Hepatic stellate cell (primary cell): ENCODE measurements at places on chromosomes 1 and 21.

DNA sequence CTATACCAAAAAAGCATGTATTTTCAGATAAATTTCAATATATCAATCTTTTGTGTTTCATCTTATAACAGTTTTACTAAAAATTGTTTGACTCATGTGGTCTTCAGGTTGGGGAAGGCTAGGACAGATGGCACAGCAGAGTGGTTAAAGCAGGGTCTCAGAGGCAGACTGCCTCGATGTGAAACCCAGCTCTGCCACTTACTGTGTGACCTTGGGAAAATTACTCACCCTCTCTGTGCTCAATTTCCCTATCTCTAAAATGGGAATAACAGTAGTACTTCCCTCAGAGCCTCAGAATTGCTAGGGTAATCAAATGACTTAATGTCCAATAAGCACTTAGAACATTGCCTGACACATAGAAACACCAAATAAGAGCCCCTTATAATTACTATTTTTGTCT, 262.1 kb upstream of the FMN2 start:
- DNase-seq, result no peak

GRCh38 chr1:25623731-25624130, 7.1 kb downstream of the MAN1C1 start:
- no peak for DNase-seq

DNA sequence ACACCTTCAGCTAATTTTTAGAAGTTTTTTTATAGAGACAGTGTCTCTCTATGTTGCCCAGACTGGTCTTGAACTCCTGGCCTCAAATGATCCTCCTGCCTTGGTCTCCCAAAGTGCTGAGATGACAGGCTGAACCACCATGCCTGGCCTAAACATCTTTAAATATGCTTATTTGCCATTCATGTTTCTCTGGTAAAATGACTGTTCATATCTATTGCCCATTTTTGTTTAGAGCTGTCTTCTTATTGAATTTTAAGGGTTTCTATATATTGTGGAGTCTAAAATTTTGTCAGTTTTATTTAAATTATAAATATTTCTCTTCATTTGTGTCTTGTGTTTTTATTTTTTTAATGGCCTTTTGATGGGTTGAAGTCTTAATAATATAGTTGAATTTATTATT, 3.0 kb upstream of the PM20D1 start:
- no peak for DNase-seq

DNA sequence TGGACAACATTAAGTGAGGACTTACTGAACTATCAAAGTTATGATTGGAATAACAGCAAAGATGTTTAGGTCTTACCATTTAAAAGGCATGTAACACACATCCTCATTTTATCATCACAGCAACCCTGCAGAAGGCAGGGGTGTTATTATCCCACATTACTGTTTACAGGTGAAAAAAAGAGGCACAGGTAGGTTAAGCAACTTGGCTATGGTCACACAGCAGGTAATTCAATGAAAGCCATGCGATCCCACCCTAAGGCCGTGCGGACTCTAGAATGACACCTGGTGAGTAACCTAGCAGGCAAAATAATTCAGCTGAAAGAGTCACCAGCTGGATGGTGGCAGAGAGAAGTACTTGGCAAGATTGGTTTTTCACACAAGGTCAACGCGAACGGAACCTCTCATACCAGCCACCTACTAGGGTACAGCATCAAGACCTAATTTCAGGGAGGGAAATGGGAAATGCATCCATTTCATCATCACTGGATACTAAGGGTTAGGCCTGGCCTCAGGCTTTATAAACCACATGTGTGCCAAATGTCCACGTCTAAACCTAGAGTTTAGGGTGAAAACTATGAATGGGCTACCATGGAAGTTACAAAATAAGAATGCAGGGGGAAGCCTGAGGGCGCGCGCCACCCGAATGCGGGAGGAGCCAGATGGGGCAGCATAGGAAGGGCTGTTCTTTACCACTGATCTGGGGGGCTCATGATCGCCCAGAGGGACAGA, 85.3 kb downstream of the SLC66A1 start:
- no peak for DNase-seq

DNA sequence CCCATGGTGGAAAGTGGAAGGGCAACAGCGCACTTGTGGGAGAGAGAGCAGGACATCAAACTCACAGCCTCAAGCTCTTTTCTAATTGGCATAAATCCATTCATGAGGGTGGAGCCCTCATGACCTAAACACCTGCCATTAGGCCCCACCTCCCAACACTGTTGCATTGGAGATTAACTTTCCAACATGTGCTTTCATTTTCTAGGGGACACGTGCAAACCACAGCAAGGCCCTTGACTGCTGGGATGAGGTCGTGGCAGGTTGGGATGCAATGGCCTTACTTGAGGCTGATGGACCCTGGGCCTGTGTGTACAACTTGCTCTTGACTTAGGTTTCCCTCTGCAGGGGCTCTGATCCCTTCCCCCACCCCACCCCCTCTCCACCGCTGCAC, 35.9 kb upstream of the NEK2 start:
- no peak for DNase-seq

- DNase-seq, result no peak
These were observed 7.3 kb downstream of the IER5 start for GRCh38 chr1:181095763-181096184.

- no peak for DNase-seq
These were observed 42.1 kb downstream of the YARS1 start for GRCh38 chr1:32774950-32775634.

- no peak for DNase-seq
These were observed 22.6 kb upstream of the FAM89A start for GRCh38 chr1:231062500-231063270.

DNA sequence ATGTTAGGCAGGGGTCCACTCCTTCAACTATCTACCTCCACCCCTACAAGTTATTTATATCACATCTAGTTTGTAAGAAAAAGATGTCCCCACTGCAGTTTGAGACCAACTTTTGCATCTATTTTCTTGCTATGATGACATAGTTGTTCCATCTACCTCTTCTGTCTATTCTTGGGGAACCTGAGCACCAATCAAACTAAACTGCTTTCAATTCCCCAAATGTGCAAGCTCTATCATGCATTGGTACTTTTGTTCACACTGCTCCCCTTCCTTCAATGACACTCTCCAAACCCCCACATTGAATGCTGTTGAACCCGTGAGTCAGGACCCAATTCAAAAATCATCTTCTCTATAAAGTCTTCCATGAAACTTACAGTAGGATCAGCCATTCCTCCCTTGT, 16.0 kb upstream of the FRRS1 start:
- no peak for DNase-seq

- DNase-seq, result no peak
These were observed 163.3 kb downstream of the RHOU start for GRCh38 chr1:228898582-228898992.

DNA sequence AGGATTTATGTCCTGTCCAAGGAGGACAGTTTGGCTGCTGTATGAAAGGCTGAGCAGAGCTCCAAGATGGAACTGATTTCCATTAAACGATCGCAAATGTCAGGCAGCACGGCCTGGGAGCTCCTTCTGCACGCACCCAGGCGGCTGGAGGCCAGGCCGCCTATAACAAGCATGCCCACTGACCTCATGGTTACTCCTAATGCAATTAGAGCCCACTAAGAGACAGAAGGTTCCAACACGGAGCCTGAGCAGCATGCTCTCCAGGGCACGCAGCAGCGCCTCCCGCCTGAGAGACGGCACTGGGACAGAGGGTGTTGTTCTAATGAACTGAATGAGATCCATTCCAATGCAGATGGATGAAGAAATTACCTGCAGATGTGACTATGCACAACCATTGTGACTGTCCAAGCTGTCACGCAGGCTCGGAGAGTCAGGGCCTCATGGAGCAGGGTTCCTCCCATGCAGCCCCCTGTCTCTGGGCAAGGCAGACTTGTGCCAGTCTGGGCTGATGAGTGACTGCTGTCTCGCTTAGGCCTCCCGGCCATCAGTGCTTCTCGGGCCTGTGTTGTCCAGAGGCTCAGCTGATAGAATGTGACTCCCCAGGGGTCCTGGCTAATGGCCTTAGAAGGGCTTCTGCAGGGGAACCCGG, 25.2 kb upstream of the CDCA8 start:
- DNase-seq, result no peak

DNA sequence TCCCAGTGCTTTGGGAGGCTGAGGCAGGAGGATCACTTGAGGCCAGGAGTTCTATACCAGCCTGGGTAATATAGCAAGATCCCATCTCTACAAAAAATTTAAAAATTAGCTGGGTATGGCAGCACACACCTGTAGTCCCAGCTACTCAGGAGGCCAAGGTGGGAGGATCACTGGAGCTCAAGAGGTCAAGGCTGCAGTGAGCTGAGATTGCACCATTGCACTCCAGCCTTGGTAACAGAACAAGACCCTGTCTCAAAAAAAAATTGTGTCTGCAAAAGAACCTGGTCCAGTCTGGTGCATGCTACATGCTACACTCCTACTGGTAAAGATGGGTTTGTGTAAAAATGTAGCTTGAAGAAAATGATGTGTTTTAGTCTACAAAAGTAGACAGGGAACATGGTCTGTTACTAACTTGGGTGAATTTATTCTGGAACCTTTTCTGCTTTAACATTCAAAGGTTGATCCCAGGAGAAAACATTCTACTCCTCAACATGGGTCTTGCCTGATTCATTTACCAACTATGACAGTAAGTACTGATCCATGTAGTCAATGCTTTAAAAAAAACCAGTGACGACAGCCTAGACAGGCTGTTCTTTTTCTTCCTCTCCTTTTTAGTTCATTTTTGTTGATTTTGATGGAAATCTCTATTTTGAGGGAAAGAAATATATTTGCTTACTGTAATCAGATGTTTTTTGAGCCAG, 32.7 kb upstream of the ENAH start:
- peak; percentile 76 for DNase-seq

DNA sequence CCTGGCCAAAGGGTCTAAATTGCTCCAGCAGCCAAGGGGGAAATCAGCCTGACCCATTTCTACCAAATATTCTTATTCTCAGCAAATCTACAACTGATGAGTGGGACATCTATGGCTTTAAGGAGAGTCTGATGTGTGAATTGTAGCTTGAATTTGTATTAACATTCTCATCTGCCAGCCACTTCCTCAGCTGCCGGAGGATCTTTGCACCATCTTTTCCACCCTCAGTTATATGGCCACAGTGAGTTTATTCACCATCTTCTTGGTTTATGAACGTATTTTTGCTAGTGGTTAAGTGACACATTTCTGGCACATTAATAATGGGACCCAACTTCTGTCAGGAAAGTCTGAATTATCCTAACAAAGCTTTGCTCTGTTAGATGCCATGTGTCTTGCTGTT, 69.6 kb downstream of the COLGALT2 start:
- no peak for DNase-seq

DNA sequence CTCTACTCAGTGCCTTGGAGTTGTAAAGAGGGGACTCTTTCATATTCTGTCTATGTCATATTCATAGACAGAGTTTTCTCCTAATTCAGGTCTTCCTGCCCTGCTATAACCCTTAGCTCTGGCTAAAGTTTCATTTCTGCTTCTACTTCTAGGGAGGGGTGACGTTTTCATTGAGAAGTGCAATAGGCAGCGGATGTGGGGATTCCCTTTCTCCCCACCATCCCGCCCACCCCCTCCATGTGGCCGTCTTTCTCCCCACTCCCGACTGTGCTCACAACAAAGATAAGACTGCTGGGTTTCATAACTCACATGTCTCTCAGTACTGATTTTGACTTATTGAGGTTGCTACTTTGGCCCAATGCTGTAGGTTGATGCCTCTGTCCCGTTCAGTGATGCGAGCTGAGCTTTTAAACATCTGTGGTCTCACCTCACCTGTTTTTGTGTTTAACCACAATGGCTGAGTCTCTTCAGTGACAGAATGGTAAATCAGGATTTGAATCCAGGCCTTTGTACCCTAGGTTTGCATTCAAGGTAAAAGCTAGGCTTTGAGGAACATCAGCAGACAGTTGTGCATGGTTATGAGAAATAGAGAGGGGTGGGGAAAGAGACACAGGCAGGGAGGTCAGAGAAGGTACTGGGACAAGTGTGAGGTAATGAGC, 7.8 kb upstream of the KIF14 start:
- no peak for DNase-seq

DNA sequence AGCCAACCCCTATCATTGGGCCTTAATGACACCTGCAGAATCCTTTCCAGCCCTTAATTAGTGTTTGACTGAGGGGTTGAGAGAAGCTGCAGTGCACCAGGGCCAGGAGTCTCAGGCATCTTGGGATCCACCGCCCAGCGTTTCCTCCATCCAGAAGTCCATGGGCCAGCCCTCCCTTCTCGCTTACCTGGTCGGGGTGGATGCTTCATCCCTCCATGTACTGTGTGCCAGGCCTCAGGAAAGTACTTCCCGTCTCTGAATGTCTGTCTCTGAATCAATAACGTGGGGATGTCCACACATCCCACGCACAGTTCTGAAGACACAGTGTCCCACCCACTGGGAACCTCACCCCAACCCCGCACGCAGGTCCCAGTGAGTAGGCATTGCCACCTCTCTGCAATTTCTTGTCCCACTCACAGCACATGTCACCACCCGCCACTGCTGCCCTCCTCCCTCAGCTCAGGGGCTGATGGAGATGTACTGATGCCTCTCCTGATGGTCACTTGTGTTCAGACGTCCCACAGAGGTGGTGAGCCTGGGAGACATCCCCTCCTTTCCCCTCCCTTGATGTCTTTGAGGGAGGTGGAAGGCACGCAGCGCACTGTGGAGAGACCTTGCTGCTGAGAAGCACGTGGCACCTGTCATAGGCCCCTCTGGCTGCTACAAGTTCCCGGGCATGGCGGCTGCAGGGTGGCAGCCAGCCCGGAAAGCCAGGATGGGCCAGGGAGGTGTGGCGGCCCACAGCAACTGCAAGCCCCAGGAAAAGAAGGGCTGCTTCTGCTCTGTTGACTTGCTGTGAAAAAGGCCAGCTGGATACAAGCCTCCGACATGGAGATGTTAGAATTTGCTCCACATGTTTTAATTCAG, 29.4 kb upstream of the PRSS38 start:
- no peak for DNase-seq

GRCh38 chr21:44466351-44466954, 11.1 kb downstream of the LRRC3 start:
- no peak for DNase-seq

DNA sequence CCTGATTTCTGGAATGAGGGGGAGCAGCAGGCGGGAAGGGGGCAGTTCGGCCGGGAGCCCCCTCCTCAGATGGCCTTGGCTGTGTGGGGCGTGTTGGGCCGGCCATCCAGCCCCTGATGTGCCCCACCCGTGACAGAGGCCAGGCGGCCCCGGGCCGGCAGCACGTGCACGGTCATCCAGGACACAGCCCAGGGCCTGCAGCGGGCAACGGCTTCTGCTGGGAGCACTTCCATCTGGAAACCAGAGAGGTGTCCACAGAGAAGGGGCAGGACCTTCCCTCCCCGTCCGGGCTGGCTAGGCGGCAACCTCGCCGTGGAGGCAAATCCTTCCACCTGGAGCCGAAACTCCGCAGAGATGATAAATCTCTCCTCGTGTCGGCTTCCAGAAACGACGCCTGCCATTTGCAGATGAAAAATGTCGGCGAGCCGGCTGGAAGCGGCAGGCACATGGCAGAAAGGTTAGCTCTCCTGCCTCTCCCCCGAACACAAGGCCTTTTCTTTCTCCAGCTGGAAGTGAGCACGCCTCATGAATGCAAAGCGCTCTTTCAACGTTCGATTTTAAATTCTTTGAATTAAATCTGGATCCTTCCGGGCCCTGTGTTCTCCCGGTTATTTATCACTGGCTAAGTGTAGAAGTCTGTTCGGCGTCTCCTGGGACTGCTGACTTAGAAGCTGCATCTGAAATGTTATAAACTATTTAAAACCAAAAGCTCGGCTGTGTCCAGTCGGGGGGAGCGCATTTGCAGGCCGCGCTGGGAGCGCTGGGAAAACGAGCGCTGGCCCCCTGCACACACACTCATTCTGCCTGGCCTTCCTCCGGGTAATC, 9.4 kb upstream of the ACTRT2 start:
- DNase-seq, result no peak
